ENCODE measurements at places on chromosomes 1 and 21. TPM values are rescaled to one million over a fixed set of nuclear protein-coding genes. Genes with fewer than 3 reads are reported as not detected.
A peak's percentile ranks its signal among the peaks of the same experiment; 100 is the strongest.

The AADACL3 gene
- total RNA-seq, result not detected

The KCNN3 gene
- 3.2 TPM for total RNA-seq

The FCRLA gene
- total RNA-seq, result 0.25 TPM

DNA sequence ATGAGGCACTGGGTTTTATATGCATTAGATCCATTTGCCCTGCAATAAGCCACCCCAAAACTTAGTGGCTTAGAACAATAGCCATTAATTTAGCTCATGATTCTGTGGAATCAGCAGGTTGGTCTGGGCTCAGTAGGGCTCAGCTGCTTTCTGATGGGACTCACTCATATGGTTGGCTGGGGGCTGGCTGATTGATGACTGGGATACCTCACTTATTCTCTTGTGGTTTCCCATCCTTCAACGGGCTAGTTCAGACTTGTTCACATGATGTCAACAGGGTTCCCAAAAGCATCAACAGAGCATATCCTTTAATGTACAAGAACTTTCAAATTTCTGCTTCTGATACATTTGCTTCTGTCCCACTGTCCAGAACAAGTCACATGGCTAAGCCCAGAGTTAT lies 43.2 kb downstream of the DNM3 start:
- H3K27ac ChIP-seq, result no peak overlapping the region
- no peaks in the 10 kb centered on the region for H3K4me1 ChIP-seq
- no peak for DNase-seq
- no peaks in the 10 kb centered on the region for H3K36me3 ChIP-seq

- no peak overlapping the region for H3K4me3 ChIP-seq
- DNase-seq, result peak; percentile 98
- H3K27me3 ChIP-seq, result no peaks in the 10 kb centered on the region
Observed at GRCh38 chr1:228989992-228990827, 254.9 kb downstream of the RHOU start.

GRCh38 chr1:153363641-153364040 lies 6.0 kb downstream of the S100A9 start:
- no peak for DNase-seq
- no peaks in the 10 kb centered on the region for H3K27me3 ChIP-seq
- H3K36me3 ChIP-seq, result no peaks in the 10 kb centered on the region
- no peak overlapping the region for H3K4me3 ChIP-seq
- no peaks in the 10 kb centered on the region for H3K4me1 ChIP-seq
